Activated T-cell treated with anti-CD3 and anti-CD28 coated beads, Interleukin-2, amount 50 U/mL, for 72 hours (primary cell): ENCODE measurements at places on chromosomes 12 and 14. TPM values are rescaled to one million over a fixed set of nuclear protein-coding genes. Genes with fewer than 3 reads are reported as not detected.

Gene GLT8D2
- 0.23 TPM for total RNA-seq

Gene IPO8
- total RNA-seq, result 39.2 TPM

Gene P2RX7
- 12.6 TPM for total RNA-seq

DNA sequence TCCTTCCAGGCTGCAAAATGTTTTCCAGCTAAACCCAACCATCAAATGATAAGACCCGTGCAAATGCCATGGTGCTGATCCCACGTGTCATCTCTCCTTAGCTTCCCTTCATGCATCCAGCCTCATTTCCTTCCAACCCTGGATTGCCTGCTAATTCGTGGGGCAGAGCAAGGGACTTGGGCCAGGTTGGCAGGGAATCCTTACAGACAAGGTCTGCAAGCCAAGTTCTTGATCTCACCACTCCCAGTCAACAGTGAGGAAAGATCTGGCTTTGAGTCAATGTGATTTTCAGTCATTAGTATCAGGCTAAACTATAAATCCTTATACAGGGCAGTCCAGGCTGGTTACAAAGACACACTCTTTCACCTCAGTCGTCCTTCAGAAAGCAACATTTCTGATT, 150.9 kb downstream of the ANO2 start:
- no peak overlapping the region for H3K4me3 ChIP-seq
- H3K4me1 ChIP-seq, result no peaks in the 10 kb centered on the region
- H3K27ac ChIP-seq, result no peak overlapping the region
- no peaks in the 10 kb centered on the region for H3K36me3 ChIP-seq
- DNase-seq, result no peak

Gene PIP4K2C
- 23.1 TPM for total RNA-seq

Gene AJUBA
- 2.2 TPM for total RNA-seq

GRCh38 chr12:113788020-113788856, 177.9 kb downstream of the RBM19 start:
- peaks cover under 1% of the 10 kb centered on the region for H3K27me3 ChIP-seq
- no peak overlapping the region for H3K4me3 ChIP-seq
- DNase-seq, result no peak
- no peaks in the 10 kb centered on the region for H3K4me1 ChIP-seq
- no peak overlapping the region for H3K27ac ChIP-seq

GRCh38 chr12:126667339-126667738, 1599.6 kb upstream of the TMEM132C start:
- H3K4me1 ChIP-seq, result no peaks in the 10 kb centered on the region
- no peak for DNase-seq
- no peaks in the 10 kb centered on the region for H3K27me3 ChIP-seq
- no peak overlapping the region for H3K4me3 ChIP-seq
- no peak overlapping the region for H3K27ac ChIP-seq

- peaks cover 25% of the 10 kb centered on the region for H3K4me1 ChIP-seq
- no peak overlapping the region for H3K4me3 ChIP-seq
- peaks cover 6% of the 10 kb centered on the region for H3K36me3 ChIP-seq
- no peak overlapping the region for H3K27ac ChIP-seq
- H3K27me3 ChIP-seq, result no peaks in the 10 kb centered on the region
Measured at GRCh38 chr12:110656071-110656655, 32.8 kb downstream of the HVCN1 start.

Gene OVCH1
- not detected for total RNA-seq

Gene TMEM132C
- total RNA-seq, result not detected

GRCh38 chr12:51971679-51972421, 20.4 kb downstream of the ACVR1B start:
- peak overlapping the region; percentile 66 for H3K27ac ChIP-seq
- peaks cover 5% of the 10 kb centered on the region for H3K36me3 ChIP-seq
- H3K4me1 ChIP-seq, result peaks cover 72% of the 10 kb centered on the region
- peak overlapping the region; percentile 80 for H3K4me3 ChIP-seq
- no peak for DNase-seq
- H3K27me3 ChIP-seq, result peaks cover 13% of the 10 kb centered on the region

DNA sequence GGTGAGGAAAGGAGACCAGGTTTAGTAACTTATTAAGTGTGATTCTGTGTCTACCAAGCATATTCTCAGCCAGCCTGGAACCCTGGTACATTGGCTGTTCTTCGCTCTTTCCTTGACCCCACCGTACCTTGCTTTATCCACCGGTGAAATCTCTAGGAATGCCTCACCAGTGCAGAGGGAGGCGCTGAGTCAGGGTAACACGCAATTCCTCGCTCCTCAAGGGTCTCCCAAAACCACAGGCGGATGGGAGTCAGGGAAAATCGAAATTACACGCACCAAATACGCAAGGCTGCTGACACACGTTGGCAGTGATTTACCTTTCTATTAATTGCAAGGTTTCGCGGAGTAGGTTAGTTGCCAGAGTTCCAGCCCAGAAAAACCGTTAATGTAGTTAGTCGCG, 845 bp downstream of the L3HYPDH start:
- H3K27me3 ChIP-seq, result no peaks in the 10 kb centered on the region
- H3K4me3 ChIP-seq, result peak overlapping the region; percentile 90
- peaks cover 56% of the 10 kb centered on the region for H3K4me1 ChIP-seq
- H3K36me3 ChIP-seq, result peaks cover 3% of the 10 kb centered on the region
- DNase-seq, result no peak
- H3K27ac ChIP-seq, result peak overlapping the region; percentile 70

DNA sequence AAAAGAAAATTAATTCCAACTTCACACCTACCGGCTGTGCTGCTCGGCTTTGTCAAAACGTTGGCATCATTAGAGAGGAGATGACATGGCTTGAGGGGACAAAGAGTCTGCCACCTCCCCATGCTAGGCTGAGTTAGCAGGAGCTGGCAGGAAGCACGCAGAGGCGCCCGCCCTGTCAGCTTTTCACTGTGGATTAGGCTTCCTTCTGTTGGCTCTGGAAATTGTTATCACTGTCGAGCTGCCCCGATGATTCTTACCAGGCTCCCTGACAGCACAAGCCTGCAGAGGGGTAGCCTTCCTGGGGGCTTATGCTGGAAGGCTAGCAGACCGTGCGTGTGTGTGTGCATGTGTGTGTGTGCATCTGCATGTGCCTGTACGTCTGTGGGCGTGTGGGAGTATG, 490.9 kb upstream of the TBX3 start:
- H3K4me1 ChIP-seq, result no peaks in the 10 kb centered on the region
- H3K36me3 ChIP-seq, result no peaks in the 10 kb centered on the region
- no peak overlapping the region for H3K27ac ChIP-seq
- DNase-seq, result no peak
- no peaks in the 10 kb centered on the region for H3K27me3 ChIP-seq

Gene KRT74
- not detected for total RNA-seq

Gene DPPA3
- total RNA-seq, result not detected

Gene SPTLC2
- total RNA-seq, result 20.6 TPM
